ENCODE measurements at places on chromosomes 11 and 22. TPM values are rescaled to one million over a fixed set of nuclear protein-coding genes. Genes with fewer than 3 reads are reported as not detected.

P2RY6 gene
- total RNA-seq, result 4.0 TPM

OR52I2 gene
- not detected for total RNA-seq

PARVG gene
- 2.4 TPM for total RNA-seq

DNA sequence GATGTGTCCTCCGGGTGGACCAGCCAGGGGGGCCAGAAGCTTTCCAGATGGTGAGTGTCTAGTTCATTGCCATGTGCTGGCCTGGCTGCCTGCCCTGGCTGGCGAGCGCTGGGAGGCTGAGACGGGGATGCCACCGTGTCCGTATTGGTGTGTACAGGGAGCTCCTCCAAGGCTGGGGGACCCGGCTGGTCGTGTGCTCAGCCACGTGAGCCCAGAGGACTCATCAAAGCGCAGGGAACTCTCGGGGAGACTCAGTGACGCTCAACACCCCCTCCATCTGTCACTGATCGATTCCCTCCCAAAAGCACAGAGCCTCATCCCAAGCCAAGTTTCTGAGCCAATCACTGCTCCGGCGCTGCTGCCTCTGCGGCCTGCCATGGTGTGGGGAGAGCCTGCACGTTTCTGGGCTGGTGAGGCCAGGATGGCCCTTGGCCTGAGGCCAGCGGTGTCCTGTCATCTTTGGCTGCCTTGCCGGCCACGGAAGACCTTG, 423.7 kb downstream of the SHANK2 start:
- H3K4me1 ChIP-seq, result peaks cover 8% of the 10 kb centered on the region
- H3K36me3 ChIP-seq, result no peaks in the 10 kb centered on the region
- H3K4me3 ChIP-seq, result no peak overlapping the region
- H3K27me3 ChIP-seq, result no peaks in the 10 kb centered on the region
- H3K27ac ChIP-seq, result no peak overlapping the region
- peak; percentile 65 for DNase-seq

- H3K4me3 ChIP-seq, result no peak overlapping the region
- no peaks in the 10 kb centered on the region for H3K36me3 ChIP-seq
- no peak for DNase-seq
- H3K27me3 ChIP-seq, result no peaks in the 10 kb centered on the region
- H3K27ac ChIP-seq, result no peak overlapping the region
These were observed 865.3 kb downstream of the TBC1D22A start for GRCh38 chr22:47627556-47628253.

DNA sequence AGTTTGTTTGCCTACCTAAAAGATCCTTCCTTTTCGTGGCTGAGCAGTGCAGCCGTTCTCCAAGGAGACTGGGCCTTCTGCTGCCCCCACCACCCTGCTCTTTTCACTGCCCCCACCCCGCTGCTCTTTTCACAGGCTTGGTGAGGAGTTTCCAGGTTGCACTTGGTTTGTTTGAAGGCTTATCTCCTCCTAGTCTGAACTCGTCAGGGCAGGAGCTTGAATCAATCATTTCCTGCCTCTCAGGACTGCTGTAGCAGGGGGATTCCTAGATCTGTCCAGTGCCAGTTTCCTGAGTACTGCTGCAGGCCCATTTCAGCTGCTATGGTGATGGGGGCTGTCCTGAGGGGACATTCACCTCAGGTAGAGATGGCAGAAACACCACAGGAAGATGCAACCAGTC, 10.0 kb downstream of the MED15 start:
- H3K36me3 ChIP-seq, result no peaks in the 10 kb centered on the region
- H3K4me3 ChIP-seq, result no peak overlapping the region
- no peak for DNase-seq
- H3K4me1 ChIP-seq, result no peaks in the 10 kb centered on the region
- H3K27me3 ChIP-seq, result no peaks in the 10 kb centered on the region

- DNase-seq, result no peak
- H3K27ac ChIP-seq, result no peak overlapping the region
- no peaks in the 10 kb centered on the region for H3K36me3 ChIP-seq
- no peak overlapping the region for H3K4me3 ChIP-seq
These were observed 673.3 kb downstream of the CNTN5 start for GRCh38 chr11:99693941-99694492.

GRCh38 chr11:63179432-63180041, 35.5 kb upstream of the SLC22A24 start:
- no peak for DNase-seq
- H3K36me3 ChIP-seq, result no peaks in the 10 kb centered on the region
- H3K4me3 ChIP-seq, result no peak overlapping the region
- no peak overlapping the region for H3K27ac ChIP-seq

- no peaks in the 10 kb centered on the region for H3K27me3 ChIP-seq
- no peaks in the 10 kb centered on the region for H3K36me3 ChIP-seq
- no peak overlapping the region for H3K27ac ChIP-seq
These were observed 374.3 kb downstream of the LRRC4C start for GRCh38 chr11:41085123-41085522.

Measured in thyroid gland (tissue), 4 donors.